ENCODE measurements at places on chromosomes 3 and 15. TPM values are rescaled to one million over a fixed set of nuclear protein-coding genes. Genes with fewer than 3 reads are reported as not detected.
A peak's percentile ranks its signal among the peaks of the same experiment; 100 is the strongest.

DNA sequence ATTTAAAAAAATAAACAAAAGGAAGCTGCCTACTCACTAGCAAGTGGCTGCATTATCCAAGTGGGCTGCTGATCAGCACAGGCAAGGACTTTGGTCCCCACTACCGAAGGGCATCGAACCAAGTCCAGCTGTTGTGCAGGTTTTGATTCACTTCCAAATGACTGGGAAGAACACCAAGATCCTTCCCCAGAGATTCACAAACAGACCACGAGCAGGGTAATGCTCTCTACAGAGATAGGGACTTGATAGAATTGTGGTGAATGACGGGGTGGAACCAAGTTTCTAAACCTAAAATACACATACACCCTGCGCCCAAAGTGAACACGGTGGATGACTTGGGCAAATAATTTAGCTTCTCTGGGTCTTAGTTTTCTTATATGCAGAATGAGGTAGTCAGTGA lies 203.7 kb upstream of the ICE2 start:
- DNase-seq, result peak; percentile 22

ZIC1 gene
- 34.6 TPM for polyA plus RNA-seq

GRCh38 chr15:85759376-85759775 lies 35.3 kb downstream of the KLHL25 start:
- no peak for DNase-seq

- DNase-seq, result no peak
Observed at GRCh38 chr3:13420831-13421765, 976 bp upstream of the NUP210 start.

SLC24A5 gene
- not detected for polyA plus RNA-seq

PGBD4 gene
- 2.0 TPM for polyA plus RNA-seq

GRCh38 chr3:132343018-132343612 lies 25.9 kb downstream of the ACP3 start:
- peak; percentile 65 for DNase-seq

CD276 gene
- 133 TPM for polyA plus RNA-seq

MRPL46 gene
- polyA plus RNA-seq, result 24.8 TPM

- no peak for DNase-seq
Observed at GRCh38 chr3:193016437-193016901, 98.8 kb upstream of the MB21D2 start.

DNA sequence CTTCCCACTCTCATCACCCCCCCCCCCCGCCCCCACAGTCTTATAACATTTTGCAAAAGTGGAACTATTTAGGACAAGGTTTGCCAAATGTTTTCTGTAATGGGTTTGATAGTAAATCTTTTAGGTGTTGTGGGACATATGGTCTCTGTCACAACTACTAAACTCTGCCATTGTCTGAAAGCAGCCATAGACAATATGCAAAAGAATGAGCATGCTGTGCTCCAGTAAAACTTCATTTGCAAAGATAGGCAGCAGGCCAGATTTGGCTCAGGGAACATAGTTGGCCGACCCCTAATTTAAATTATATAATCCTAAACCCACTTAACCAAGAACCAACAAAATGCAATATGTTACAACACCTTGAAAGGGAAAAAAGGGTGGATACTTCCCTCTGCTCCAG lies 46.4 kb downstream of the TIPARP start:
- no peak for DNase-seq

GRCh38 chr15:29403772-29404171 lies 134.2 kb upstream of the NSMCE3 start:
- DNase-seq, result no peak

DNA sequence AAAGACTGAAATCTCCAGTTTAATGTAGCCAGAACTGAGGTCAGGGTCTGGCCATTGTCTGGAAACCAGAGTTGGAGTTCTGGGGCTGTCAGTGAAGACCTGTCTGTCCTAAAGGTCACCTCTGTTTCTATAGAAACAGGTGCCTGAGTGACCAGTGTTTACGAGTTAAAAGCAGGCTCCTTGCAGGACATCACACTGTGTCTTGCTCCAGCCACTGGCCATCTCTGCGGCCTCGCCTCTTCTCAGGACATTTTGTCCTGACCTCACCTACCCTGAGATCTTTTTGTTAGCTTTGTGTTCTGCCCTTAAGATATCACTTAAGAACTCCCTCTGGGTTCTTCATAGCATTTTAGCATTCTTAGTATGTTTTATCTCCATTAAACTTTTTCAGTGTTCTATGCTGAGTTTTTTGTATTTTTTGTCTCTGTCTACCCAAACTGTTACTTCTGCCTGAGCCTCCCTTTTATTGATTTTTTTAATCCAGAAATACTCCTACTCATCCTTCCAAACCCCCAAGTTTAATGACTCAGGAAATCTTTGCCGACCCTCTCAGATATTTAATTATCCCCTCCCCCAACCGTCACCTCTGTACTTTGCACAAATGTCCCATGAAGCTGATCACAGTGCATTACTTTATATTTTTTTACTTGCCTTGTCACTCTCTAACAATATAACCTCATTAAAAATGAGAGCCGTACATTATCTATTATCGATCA lies 223.7 kb downstream of the THSD4 start:
- DNase-seq, result no peak

DNA sequence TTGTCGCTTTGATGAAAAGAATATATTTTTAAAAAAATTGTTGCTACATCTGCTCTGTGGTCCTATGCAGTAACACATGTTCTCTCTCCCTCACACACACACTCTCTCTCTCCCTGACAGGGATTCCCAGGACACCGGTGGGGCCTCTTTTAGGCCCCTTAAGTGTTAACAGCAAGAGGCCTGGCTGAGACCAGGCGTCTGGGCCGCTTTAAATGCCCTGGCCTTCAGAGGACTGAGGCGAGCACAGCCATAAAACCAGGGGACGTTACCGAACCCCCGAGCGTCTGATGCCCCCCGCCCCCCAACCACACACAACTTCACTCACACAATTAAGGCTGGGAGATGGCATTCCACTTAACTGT lies 1.7 kb downstream of the BNC1 start:
- peak; percentile 71 for DNase-seq

DNA sequence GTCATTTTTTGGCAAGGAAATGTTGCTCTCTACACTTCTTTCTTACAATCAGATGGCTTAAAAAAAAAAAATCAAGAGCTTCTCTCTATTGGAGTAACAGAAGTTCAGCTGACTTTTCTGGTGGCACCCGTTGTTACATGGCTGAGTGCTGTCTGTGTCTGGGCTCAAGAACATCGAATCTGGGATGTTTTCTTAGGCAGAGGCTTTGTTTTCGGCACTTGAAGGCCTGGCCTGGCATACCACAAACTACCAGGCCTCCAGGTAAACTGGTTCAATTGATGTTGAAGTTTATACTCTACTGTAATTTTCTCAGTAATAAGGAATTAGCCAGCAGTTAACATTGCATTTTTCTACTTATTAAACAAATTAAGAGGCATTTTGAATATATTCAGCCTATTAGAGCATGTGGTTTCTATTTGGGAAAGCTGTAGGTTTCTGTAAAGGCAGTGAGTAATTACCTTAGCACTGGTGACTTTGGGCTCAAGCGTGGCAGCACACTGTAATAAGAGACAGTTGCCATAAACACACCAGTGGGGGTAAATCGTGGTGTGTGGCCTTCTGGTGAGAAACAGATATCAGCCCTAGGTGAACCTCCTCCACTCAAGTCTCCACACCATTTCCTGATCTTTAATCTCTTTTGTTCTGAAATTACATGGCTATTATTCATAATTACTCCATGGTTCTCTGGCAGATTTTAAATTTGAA lies 544.7 kb downstream of the MECOM start:
- DNase-seq, result no peak

ISLR gene
- 152 TPM for polyA plus RNA-seq

- no peak for DNase-seq
Observed at GRCh38 chr3:105821433-105821832, 47.4 kb downstream of the CBLB start.

PTPN23 gene
- 21.1 TPM for polyA plus RNA-seq

DNA sequence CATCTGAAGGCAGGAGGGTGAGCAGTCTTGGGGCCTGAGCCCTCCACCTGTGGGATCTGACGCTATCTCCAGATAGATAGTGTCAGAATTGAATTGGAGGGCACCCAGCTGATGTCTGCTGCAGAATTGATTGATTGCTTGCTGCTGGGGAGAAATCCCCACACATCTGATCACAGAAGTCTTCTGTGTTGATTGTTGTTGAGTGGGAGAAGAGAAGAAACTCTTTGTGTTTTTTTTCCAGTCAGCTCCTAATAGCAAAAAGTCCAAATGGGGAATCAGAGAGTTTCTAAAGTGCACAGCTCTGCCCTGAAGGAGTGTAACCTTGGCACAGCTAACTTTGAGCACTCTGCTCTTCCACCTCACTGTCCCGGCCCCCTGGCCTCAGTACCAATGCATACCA lies 66.1 kb downstream of the RAB11A start:
- no peak for DNase-seq

DNA sequence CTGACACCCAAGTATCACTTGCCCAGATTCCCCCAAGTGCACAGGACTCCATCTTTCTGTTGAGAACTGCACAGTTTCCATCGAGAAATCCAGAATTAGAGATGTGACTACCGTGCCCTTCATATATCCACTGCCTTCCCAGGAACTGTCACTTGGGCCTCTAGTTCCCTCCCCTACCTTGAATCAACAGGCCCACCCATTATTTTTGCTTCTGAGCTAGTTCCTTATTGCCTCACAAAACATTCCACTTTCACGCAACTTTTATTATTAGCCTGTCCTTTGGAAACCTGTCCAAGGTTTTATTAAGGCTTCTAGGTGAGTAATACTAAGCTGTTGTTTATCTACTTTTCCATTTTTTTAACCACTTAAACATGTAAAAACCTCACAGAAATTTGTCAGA lies 17.1 kb upstream of the SLC30A4 start:
- DNase-seq, result no peak

XCR1 gene
- polyA plus RNA-seq, result 0.13 TPM

HRG gene
- not detected for polyA plus RNA-seq

GRCh38 chr3:109825971-109826810 lies 488.8 kb upstream of the DPPA4 start:
- no peak for DNase-seq

DNA sequence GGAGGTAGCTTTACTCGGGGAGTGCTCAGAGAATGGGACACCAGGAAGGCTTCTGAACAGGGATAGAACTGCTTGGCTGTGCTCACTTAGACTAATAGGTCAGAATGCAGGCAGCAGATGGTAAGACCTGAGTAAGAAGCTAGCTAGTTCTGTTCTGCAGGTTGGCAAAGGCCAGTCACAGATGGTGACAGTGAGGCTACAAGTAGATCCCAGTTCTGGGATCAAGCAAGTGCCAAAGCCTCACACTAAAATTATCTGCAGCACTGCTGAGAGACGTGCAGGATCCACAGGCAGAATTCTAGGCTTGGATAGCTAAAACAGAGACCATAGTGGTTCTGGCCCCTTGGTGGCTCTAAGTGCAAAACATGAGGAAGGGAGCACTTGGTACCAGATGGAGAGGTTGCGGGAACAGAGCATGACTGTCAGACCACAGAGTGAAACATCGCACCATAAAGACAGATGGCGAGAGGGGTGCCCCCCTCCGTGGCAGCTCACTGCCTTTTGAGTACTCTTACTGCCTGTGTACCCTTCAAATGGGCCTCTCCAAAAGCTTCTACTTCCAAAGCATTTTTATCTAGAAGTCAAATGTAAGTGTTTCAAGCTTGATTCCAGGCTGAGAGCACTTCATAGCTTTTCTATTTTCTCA lies 3.6 kb upstream of the GLCE start:
- DNase-seq, result no peak

GOLGA6A gene
- 0.13 TPM for polyA plus RNA-seq

DNA sequence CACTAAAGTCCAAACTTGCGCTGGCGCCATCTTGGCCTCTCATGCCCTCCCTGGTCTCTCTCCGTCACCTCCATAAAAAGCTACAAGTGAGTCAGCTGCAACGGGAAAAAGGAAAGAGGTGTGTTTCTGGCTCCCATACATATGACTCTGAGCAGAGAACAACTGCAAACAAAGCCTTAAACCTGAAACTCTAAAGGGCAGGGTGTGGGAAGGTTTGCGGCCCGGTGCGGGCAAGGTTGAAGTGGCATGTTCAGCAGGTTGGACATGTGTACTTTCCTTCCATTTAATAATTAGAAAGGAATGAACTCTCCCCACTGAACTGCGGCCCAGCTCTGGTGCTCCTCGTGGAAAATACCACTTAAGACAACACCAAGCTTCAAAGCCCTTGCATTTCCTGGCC lies 59.0 kb upstream of the PPARG start:
- DNase-seq, result no peak

RBPMS2 gene
- polyA plus RNA-seq, result 5.6 TPM

DNA sequence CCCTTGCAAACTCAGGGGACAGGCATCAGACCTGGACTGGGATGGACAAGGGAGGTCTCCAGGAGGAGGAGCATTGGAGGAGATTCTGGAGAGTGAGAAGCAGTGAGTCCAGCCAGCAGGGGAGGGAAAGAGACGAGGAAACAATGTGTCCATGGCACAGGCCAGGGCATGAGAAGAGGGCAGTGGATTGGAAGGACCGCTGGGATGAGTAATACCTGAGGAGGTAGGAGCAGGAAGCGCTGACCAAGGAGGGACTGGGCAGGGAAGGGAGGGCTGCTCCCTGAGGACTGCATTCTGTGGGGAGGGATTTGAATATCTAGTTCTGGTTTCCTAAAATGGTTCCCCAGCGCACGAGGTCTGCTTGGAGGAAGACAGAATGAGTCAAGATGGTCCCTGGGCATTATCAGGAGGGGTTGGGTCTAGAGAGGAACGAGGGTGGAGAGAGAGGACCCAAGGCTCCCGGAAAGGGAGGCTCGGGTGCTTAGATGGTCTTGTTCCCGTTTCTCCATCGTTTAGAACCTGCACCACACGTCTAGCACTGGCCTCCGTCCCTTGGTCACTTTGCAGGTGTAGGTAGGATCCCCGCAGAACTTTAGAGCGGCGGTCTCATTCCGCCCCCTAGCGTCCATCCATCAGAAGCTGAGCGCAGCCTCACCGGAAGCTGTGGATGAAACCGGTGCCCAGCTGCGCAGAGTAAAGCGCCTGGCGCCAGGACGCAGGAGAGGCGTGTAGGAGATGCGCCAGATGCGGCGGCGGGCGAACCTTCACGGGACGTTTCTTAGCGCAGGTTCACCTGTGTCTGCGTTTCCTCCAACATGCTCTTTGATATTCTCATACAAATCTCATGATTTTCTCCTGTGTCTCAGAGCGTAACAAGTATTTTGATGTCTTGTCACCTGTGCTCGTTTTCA lies 190.7 kb upstream of the NDN start:
- DNase-seq, result no peak

RABL3 gene
- polyA plus RNA-seq, result 22.8 TPM

DNA sequence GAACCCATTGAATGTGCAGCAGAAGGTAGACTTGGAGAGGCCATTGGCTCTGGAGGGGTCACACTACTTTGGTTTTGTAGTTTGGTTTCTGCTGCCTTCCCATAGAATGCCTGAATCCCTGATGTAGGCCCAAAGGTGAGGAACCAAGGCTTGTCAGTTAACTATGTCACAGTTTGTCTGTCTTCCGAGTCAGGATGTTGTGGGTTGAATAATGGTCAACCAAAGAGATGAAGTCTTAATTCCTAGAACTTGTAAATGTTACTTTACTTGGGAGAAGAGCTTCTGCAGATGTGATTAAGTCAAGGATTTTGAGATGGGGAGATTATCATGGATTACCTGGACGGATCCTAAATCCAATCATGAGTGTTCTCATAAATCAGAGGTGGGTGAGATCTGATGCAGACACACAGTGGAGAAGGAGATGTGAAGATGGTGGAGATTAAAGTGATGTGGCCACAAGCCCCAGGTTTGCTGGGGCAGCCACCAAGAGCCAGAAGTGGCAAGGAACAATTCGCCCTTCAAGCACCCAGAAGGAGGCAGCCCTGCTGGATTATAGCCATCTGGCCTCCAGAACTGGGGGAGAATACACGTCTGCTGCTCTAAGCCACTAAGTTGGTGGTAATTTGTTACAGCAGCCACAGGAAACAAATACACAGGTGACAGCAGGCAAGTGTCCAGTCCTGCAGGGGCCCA lies 2.3 kb upstream of the CCR8 start:
- no peak for DNase-seq

GRCh38 chr15:82699726-82700125 lies 9.9 kb downstream of the AP3B2 start:
- DNase-seq, result no peak

Data from muscle of back (tissue), 13 donors.